CD8-positive, alpha-beta memory T cell (primary cell): ENCODE measurements at places on chromosomes 3 and 15. TPM values are rescaled to one million over a fixed set of nuclear protein-coding genes. Genes with fewer than 3 reads are reported as not detected.

DNA sequence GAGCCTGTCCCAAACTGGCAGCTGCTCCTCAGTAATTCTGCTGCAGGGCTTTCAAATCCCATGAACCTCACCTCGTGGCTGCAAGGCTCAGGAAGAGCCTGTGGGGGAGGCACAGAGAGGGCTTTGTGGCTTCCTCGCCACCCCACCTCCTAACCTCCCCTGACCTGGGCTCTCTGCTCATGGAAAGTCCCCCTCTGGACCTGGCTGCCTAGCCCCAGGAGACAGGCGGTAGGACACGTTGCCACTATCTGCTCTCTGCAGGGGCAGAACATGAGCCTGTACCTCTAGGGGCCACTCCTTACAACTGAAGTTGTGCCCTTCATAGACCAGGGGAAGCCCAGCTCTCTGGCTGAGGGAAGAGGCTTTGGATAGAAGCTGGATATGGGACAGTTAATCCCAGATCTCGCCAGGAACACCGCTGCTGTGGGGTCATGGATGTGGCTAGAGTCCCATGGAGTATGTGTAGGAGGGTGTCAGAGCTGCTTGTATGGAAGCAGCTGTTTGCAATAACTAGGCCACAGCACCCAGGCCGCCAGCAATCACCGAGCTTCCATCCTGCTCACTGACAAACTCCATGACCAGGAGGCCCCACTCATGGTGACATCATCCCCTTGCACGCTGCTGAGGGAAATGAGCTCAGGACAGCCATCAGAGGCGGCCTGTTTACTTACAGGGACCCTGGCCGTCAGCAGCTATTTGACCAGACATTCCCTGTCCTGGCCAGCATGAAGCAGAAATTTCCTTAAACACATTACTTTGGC lies 34.0 kb upstream of the CILP start:
- no peaks in the 10 kb centered on the region for H3K36me3 ChIP-seq
- no peak overlapping the region for H3K4me3 ChIP-seq
- H3K27me3 ChIP-seq, result no peaks in the 10 kb centered on the region
- no peaks in the 10 kb centered on the region for H3K4me1 ChIP-seq
- no peak overlapping the region for H3K27ac ChIP-seq

DNA sequence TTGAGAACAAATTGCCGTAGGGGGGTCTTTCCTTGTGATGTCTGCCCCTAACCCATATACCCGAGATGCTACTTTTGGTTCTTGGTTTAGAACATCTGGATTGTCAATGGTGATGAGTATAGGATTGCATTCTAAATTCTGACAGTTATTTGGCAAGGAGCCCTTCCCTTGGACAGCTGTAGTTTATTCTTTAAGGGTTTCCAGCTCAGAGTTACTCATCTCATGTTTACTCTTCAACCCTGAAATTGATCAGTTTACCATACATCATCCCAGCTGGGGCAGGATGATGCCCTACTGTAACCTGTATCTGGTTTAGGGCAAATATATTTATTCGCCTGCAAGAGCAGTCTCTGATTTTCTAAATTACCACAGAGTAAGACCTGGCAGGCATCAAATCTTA lies 85.7 kb upstream of the XCR1 start:
- H3K4me1 ChIP-seq, result peaks cover 25% of the 10 kb centered on the region
- no peak for DNase-seq
- no peak overlapping the region for H3K27ac ChIP-seq
- H3K4me3 ChIP-seq, result no peak overlapping the region
- no peaks in the 10 kb centered on the region for H3K36me3 ChIP-seq

CACNA2D2 gene
- total RNA-seq, result 1.1 TPM

GRCh38 chr3:72080800-72081199 lies 295.9 kb upstream of the PROK2 start:
- no peak for DNase-seq
- no peak overlapping the region for H3K4me3 ChIP-seq
- H3K27me3 ChIP-seq, result no peaks in the 10 kb centered on the region
- H3K4me1 ChIP-seq, result no peaks in the 10 kb centered on the region
- no peaks in the 10 kb centered on the region for H3K36me3 ChIP-seq
- no peak overlapping the region for H3K27ac ChIP-seq

- no peaks in the 10 kb centered on the region for H3K27me3 ChIP-seq
- no peak for DNase-seq
- no peaks in the 10 kb centered on the region for H3K4me1 ChIP-seq
These were observed 281.6 kb upstream of the STT3B start for GRCh38 chr3:31251083-31251482.

SH2D7 gene
- total RNA-seq, result not detected

- no peak overlapping the region for H3K4me3 ChIP-seq
- H3K4me1 ChIP-seq, result no peaks in the 10 kb centered on the region
- no peaks in the 10 kb centered on the region for H3K27me3 ChIP-seq
- H3K27ac ChIP-seq, result no peak overlapping the region
These were observed 121.0 kb downstream of the PDZRN3 start for GRCh38 chr3:73503781-73504180.

GRCh38 chr3:108223928-108224327 lies 1.7 kb upstream of the IFT57 start:
- H3K27ac ChIP-seq, result peak overlapping the region; percentile 96
- H3K36me3 ChIP-seq, result no peaks in the 10 kb centered on the region
- DNase-seq, result no peak
- H3K4me1 ChIP-seq, result peaks cover 46% of the 10 kb centered on the region

GRCh38 chr15:69565066-69565655 lies 112.5 kb downstream of the RPLP1 start:
- H3K27me3 ChIP-seq, result peaks cover 3% of the 10 kb centered on the region
- no peak overlapping the region for H3K4me3 ChIP-seq
- H3K36me3 ChIP-seq, result no peaks in the 10 kb centered on the region
- no peaks in the 10 kb centered on the region for H3K4me1 ChIP-seq
- H3K27ac ChIP-seq, result no peak overlapping the region

GRCh38 chr3:43048470-43048869 lies 57.4 kb downstream of the POMGNT2 start:
- DNase-seq, result no peak
- H3K27me3 ChIP-seq, result no peaks in the 10 kb centered on the region
- no peak overlapping the region for H3K4me3 ChIP-seq
- H3K27ac ChIP-seq, result no peak overlapping the region
- no peaks in the 10 kb centered on the region for H3K4me1 ChIP-seq

LSM3 gene
- total RNA-seq, result 25.8 TPM

- no peaks in the 10 kb centered on the region for H3K36me3 ChIP-seq
- H3K27me3 ChIP-seq, result no peaks in the 10 kb centered on the region
- H3K4me1 ChIP-seq, result no peaks in the 10 kb centered on the region
- H3K27ac ChIP-seq, result no peak overlapping the region
These were observed 44.2 kb downstream of the SMAD6 start for GRCh38 chr15:66746231-66746605.

ZNF774 gene
- total RNA-seq, result 0.50 TPM

NSUN3 gene
- total RNA-seq, result 14.4 TPM
